ENCODE measurements at places on chromosomes 5 and 9.

DNA sequence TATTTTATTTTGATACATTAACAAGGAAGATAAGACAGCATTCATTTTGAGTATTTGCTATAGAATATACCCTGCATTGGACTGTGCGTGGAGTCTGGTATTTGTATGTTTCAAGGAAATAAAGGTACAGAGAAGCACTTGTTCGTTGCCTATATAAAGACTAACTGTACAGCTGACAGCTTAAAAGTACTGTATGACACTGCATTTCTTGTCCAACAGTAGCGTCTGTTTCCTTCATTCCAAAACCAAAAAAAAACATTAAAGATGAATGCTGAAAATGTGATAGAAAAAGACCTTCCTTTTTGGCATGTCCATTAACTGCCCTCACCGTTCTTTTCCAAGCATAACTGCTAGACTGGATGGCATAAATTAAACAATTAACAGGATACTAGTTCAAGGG, 15.3 kb downstream of the TNFAIP8 start:
- DNase-seq: no peak

DNA sequence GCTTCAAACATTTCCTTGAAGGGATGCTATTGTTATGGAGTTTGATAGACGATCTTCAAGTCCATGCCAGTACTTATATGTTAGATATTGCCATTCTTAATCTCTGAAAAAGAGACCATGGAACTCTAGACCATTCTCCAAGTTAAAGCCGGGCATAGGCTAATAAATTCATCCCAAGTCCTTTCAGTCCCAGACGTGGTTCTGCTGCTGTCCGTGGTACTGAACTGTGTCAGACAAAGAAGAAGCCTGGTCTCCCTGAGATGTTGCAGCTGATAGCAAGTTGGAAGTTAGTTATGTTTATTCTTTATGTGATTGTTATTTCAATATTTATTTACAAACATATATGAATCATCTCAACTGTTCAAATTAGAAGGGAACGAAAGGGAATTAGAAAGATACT, 158.7 kb downstream of the NMUR2 start:
- peak; percentile 71 for DNase-seq

DNA sequence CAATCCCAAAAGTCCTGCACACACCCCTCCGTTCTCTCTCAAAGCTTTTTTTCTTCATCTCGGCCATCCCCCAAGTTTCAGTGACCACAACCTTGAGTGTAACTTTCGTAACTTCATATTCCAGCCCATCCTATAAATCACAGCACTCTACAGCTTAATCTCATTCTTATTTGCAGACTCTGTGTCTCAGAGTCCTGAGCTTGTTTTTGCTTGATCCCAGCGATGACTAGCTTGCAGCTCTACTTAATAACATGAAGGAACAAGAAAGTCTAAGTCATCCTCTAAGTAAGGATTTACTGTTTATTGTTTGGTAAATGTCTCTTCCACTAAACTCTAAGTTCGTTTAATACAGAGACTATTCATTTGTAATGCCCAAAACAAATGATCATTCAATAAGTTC, 2.6 kb upstream of the SPDL1 start:
- DNase-seq: no peak

GRCh38 chr9:33851301-33851700, 34.3 kb downstream of the UBE2R2 start:
- no peak for DNase-seq

DNA sequence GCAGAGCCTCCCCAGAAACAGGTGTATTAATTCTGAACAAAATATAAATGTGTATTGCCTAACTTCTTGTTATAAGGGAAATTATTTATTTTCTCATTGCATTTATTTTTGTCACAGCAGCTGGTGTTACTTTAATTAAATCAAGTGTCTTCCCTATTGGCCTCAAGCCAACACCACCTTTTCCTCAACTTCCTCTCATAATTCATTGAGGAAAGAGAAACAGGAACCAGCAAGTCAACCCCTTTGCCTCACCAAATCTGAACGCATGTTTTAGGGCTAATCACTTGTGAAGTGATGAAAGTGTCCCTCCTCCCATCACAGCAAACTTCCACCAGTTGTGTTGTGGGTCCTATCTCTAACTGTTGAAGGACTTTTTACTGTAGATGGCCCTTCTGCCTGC, 73.1 kb downstream of the DIRAS2 start:
- DNase-seq: no peak

- no peak for DNase-seq
Measured at GRCh38 chr9:110208031-110208430, at the start of gene C9orf152. Gene C9orf152, minus strand, starts transcription at chr9:110208159. Its CDS starts 580 bp downstream, at chr9:110207579.

DNA sequence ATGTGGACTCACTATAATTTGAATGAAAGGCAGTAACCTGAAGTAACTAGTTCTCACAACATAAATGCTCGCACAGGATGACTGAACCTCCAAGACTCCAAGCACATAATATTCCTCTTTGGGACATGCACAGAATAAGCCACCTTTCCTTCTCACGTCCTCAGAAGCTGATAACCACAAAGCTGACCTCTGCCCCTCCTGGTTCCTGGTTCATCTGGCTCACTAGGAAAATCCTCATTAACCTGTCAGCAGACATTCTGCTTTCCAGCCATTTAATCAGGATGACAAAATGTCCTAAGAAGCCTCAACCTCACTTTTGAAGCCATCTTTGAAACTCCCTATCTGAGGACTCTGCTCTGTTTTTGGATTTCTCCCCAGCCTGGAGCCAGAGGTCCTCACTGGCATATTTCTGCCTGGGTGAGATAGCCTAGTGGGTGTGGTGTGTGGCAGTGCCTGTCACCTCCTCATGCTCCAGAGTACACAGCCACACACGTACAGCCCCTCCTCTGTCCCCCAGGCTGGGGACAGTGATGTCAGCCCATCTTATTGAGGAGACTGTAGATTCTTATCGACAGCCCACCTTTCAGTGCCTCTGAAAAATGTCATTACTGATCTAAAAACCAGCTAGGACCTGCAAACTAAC, 10.3 kb downstream of the ANKH start:
- no peak for DNase-seq

DNA sequence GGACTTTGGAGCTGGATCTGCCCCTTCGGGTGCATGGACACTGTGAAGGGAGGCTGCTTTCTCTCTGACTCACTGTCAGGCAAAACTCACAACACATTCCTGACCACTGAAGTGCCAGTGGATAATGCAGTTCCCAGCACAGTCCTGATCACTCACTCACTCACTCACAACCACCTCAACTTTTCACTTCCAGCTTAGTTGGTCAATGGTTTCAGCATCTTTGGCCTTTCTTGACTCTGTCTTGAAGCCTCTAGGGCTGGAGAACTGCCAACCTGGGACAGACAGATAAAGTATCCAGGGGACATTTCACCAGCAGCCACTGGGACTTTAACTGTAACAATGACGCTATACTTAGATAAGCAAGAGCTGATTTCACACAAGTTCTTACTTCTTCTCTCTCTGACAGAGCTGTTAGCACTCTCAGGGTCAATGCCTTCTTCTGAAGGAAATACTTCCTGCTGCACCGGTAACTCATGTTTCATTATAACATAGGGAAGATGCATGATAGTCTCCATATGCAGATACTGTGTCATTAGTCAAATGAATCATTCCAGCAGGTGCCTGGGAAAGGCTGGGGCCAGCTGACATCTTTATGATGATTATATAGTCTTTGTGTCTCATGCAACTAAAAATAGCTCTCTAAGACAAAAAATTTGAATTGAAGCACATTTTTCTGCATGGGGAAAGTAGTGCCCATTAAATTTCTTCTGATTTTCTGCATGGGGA, 499.0 kb downstream of the SEMA5A start:
- DNase-seq: no peak

- no peak for DNase-seq
Measured at GRCh38 chr5:57277085-57277484, 103.2 kb downstream of the GPBP1 start.

GRCh38 chr9:14423815-14424261, 109.9 kb upstream of the NFIB start:
- no peak for DNase-seq

DNA sequence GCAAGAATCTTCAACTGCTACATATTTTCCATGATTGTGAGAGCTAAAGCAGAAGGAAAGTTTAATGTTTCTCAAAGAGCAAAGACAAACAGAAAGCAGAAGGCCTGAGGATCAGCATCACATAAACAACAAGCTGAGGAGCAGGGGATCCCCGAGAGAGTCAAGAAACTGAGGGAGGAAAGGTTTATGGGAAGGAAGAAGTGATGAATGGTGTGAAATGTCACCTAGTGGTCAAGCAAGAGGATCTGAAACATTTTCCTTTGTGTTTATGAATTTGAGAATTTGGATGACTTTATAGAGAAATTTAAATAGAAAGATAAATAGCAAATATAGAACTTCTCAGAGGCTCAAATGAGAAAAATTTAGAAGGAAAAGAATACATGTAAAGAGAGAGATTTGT, 481.9 kb downstream of the CHSY3 start:
- no peak for DNase-seq

GRCh38 chr5:127363403-127363802, 72.8 kb downstream of the MEGF10 start:
- DNase-seq: no peak

DNA sequence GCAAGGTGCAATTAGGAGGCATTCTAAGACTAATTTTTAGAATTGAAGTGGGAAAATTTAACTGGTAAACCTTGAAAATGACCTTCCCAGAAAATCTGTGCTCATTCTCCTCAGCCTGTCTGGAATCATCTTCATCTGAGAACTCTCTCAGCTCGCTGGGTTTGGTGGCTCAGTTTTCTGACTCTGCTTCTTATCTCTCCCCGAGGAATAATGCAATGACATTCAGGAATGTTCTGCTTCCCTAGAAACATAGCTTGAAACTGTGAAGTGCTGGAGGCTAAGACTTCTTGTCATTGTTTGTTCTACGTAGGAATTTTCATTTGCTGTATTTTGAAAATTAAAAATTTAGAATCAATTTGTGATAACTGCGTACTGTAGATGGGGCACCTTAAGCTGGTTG, 86.6 kb downstream of the KCNN2 start:
- no peak for DNase-seq

DNA sequence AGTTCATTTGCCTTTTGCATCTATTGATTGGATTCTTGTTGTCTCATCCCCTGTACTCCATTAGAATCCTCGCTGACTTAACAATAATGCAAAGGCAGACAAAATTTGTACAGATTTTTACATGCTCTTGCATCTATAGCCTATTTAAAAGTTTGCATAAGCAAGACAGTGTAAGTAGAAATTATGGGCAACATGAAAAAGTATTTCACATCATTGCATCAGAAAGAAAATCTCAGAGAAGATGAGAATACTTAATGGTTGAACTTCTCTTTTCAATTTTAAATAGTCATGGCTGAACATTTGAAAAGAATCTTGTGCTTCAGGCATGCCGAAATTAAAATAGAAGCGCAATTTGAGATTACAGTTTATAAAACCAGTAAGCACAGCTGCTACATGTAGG, 226.4 kb downstream of the EFNA5 start:
- DNase-seq: no peak

GRCh38 chr9:117739206-117739605, 35.0 kb downstream of the TLR4 start:
- no peak for DNase-seq

- DNase-seq: no peak
Measured at GRCh38 chr9:126028746-126029145, 281.6 kb downstream of the PBX3 start.

GRCh38 chr9:93261735-93262523, 78.0 kb downstream of the WNK2 start:
- DNase-seq: no peak

DNA sequence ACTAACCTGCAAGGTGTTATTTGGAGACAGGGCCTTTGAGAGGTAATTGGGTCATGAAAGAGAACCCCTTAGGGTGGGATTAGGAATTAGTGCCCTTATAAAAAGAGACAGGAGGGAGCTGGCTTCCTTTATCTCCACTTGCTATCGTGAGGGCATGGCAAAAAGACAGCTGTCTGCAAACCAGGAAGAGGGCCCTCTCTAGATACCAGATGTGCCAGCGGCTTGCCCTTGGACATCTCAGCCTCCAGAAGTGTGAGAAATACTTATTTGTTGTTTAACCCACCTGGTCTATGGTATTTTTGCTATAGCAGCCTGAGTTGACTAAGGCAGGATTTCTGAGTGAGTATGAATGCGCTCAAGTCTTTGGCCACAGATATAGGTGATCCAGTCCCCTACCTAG, 978 bp upstream of the RGS14 start:
- no peak for DNase-seq

GRCh38 chr5:111954516-111955395, 197.8 kb upstream of the NREP start:
- DNase-seq: no peak

GRCh38 chr5:25448646-25449045, 803.9 kb upstream of the CDH10 start:
- no peak for DNase-seq

- DNase-seq: no peak
Measured at GRCh38 chr5:41482173-41482572, 28.2 kb downstream of the PLCXD3 start.

GRCh38 chr9:16816011-16816410, 54.5 kb downstream of the BNC2 start:
- no peak for DNase-seq

DNA sequence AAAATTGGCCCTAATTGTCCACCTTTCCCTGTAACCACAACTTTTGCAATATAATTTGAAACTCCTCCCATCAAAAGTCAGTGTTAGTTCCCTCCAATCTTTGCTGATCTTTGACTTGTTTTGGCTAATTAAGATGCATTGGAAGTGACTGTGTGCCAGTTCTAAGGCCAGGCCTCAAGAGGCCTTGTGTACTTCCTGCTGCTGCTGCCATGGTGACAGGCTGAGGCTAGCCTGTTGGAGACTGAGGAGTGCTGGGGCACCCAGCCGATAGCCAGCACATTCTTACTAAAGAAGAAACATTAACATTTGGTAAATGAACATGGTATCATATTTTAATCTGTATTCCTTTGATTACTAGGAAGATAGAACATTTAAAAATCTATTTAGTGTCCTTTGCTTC, 86.5 kb downstream of the SREK1 start:
- DNase-seq: no peak
